Mammary epithelial cell (primary cell): ENCODE measurements at places on chromosomes 2 and 18. TPM values are rescaled to one million over a fixed set of nuclear protein-coding genes. Genes with fewer than 3 reads are reported as not detected.

RTN4 gene
- 222 TPM for total RNA-seq

DNA sequence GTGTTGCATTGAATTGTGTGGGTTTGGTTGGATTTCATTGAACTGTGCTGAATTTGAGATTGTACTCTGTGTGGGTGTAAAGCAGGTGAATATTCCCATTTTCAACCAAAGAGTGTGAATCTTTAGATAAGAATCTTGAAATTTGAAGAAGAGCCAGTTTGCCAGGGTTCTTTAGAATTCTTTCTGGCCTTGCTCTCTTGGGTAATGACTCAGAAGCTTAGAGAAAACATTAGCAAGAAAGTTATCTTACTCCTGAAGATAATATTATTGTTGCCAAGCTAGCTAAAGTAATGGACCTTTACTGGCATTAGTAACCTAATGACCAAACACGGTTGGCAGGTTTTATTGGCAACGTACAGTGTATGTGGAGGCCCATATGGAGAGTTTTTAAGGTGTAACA lies 46.4 kb upstream of the SIX3 start:
- DNase-seq: no peak

DNA sequence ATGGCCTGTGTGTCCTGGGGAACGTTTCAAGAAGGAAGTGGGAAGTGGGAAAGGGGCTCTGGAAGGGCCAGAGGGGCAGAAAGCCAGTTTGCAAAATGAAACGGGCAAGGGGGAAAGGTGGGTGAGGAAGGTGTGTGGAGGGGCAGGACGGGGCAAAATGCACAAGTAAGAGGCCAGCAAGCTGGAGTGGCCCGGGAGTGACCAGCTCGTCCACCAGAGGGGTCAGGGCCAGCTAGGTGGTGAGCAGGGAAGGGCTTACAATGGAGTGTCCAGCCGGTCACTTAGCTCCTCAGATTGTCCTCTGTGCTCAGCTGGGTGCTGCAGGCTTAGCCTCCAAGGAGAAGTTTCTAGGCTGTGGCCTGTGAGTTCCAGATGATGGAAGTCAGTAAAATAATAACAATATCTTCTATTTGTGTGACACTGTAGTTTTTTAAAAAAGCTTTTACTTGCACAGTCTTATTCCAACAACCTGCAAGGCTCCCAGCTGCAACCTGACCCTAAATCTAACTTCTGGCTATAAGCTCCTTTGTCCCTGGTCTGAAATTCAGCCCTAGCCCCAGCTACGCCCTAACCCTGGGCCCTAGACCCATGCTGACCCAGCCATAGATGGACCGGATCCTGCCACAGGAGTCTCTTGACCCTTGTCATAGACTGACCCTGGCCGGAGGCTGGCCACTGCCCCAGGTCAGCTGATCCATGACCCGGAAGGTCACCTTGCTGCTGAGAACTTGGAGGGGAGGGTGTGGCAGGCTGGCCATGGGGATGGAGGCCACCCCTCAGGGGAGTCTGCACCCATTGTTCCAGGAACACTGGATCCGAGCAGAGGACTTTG lies 29.2 kb downstream of the MYO7B start:
- DNase-seq: no peak

DNA sequence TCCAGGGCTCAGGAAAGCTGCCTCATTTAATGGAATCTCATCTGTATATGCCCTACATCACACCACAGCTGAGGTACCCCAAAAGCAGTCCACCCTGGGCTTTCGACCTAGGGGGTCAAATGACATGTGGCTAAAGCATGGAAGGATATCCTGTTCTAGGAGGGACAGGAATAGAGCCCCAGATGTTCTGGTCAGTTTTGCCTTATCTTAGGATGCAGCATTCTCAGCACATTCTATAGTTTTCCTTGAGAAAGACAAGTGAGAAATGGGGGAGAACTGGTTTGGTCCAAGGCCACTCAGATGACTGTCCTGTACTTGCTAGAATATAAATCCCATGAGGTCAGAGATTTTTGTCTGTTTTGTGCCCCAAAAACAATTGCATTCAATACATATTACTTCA lies 688.0 kb upstream of the ZEB2 start:
- no peak for DNase-seq

DNA sequence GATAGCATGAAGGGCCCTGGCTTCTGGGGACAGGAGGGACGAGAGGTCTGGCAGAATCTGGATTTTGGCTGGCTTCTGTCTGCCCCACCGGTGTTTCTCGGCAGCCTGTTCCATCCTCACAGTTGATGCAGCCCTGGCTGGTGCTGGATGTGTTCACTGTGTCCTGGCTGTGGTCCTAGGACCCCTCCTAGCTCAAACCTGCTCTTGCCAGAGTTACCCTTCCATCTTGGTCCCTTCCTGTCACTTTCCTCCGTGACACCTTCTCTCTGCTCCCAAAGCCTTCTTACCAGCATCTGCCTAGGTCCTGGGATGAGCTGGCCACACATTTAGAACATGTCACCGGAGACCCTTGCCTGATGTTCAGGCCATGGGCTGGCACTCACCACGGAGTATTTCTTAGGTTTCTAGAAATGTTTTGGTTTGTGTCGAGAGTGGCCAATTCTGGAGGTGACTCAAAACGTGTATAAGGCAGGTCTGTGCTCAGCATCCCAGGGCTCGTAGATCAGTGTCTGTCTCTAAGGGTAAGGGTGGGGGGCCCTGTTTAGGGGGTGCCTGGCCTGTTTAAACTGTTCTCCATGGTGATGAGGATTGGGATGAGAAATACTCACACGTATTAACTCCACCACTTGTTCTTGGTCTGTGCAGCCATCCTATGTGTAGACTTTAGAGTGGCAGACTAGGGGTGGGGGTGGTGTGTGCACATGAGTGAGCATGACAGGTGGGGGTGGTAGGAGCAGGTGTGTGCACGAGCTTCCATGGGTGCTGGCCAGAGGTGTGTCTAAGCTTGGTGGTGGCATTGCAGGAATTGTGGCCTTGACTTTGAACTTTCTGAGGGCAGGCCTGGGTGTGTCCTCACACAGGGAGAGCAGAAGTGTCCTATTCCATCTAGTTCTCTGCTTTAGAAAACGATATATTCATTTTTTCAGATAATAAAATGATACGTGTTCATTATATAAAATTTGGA lies 162.7 kb downstream of the DYSF start:
- no peak for DNase-seq
